ENCODE measurements at places on chromosomes 11 and 22.

- no peak for DNase-seq
These were observed 19.4 kb downstream of the NADSYN1 start for GRCh38 chr11:71472357-71472885.

- DNase-seq = no peak
These were observed 48.1 kb downstream of the CBL start for GRCh38 chr11:119254239-119254638.

DNA sequence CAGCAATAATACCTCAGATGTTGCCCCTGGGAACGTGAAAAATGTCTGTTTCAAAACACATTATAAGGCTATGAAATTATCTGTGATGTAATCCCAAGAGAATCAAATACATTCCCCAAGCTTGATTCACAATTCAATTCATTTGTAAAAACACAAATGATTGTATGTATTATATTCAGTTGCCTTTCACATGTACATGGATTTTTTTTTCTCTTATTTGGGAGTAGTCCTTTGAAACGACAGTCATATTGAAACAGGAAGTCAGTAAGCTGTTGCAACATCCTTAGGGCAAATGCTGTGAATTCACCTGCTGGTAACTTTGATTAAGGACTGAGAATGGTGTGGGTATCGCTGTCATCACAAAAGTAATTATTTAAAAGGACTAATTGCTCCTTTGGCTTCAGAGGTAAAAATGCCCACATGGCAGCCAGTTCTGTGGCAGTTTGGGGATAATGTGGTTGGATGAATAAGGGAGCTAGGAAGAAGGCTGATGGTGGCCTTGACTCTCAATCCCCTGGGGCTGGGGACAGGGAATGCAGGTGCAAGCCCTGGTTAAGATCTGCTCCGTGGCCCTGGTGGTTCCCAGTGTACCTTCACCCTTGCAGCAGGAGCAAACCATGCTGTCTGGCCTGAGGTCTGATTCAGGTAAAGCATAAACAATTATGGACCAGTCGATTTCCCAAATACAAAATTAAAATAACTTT, 13.2 kb downstream of the EHF start:
- DNase-seq = no peak

- DNase-seq = no peak
These were observed 9.2 kb downstream of the MAPK1 start for GRCh38 chr22:21858025-21858764.

GRCh38 chr11:109958821-109959166, 134.4 kb upstream of the ZC3H12C start:
- no peak for DNase-seq

DNA sequence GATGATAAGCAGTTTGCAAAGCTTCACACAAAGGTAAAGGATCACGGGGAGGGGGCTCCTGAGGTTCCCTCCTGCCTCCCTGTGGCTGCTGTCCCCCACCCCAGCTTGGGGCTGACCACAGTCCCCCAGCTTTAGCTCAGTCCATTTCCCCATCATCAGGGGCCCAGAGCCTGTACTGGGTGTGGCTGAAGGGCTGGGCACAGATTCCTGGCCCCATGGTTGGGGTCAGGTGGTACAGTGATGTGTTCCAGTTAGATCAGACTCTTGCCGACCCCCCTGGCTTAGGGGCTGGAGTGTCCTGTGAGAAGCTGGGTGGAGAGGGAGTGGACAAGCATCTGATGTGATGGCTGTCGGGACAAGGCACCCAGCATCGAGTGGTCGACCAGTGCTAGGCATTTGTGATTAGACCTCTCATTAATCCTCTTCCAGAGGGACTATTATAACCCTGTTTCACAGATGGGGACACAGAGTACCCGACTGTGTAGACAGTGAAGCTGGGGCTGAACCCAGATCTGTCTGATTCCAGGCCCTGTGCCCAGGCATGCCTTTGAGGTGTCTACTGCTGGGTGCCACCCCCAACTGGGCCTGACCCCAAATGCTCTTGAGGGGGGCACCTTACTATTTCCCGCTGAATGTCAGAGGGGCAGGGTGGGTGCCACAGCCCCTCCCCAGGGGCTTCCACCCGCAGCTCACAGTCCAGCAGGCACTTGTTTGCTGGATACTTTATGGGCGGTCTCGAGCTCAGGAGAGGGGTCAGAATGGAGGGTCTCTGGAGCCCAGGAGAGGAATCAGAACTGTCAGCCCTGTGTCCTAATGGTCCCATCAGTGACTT, 4.3 kb downstream of the SHANK3 start:
- DNase-seq = no peak

- DNase-seq = no peak
These were observed 67.8 kb downstream of the CTTN start for GRCh38 chr11:70466154-70466553.

- no peak for DNase-seq
These were observed 65.3 kb downstream of the ARFGAP2 start for GRCh38 chr11:47111318-47111804.
